ENCODE measurements at places on chromosomes 5 and 9.

DNA sequence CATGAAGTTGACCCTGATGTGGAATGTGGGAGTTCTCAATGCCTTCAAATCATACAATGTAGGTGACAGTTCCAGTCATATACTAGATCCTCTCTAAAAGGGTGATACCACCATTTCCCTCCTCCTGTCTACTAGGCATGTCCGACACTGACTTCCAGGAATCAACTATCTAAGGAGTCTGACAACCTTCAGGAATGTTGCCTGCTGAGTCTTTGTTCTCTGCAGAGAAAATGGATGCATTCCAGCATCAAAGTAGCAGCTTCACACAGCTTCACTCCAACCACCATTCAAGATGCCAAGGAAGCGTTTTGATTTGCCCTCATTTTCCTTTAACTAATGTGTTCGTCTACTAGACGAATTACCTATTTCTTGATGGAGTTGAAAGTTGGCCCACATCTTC is 530.2 kb downstream of the EBF1 start:
- DNase-seq: no peak

DNA sequence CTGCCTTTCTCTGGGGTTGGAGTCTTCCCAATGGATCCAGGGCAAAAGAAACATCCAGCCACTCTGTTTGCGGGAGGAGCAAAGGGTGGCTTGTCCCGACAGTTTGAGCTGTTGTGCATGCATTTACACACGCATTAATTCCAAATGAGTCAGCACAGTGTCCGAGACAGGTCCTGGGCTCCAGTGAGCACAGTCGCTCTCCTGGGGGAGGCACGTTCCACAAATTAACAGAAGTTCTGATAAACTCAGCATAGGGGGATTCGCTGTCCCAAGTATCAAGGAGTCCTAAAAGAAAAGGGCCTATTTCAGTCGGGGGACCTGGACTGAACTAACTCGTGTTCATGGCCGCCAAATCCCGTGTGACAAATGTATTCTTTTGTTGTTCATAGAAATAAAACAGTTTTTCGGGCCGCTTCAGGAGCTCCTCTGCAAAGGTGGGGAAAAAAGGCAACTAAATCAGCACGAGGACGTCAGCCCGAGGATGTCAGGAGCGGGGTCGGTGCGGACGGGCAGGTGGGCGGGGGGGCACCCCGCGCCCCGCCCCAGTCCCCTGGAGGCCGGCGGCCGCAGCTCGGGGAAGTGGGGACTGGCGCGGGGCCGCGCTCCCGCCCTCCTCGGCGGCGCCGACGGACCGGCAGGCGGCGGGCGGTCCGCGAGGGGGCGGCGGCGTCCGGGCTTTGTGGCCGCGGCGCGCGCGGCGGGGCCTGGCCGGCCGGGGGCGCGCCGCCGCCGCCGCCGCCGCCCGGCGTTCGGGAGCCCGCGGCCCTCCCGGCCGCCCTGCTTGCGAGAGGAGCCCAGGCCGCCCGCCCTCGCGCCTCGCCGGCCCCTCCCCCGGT is at the start of gene MSANTD3:
TSS of gene MSANTD3 (plus strand) at position 614 of the 836 bp plus-strand sequence. CDS start 14,796 bp downstream, outside the sequence.
- peak; percentile 76 for DNase-seq

DNA sequence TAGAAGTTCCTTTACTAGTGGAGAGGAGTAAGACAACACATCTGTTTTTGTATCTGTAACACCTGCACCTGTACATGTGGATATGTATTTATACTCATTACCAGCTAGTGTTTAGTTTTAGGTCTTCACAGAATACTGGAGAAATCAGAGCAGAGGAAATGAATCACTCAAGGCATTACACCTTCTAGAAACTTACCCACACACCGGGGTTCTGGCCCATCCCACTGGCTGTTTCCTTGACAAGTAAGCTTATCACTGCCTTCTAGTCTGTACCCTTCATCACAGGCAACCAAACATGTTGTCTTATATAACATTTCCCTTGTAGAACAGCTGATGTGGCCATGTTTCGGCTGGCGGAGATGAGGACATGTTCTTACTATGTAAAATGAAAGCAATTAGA is 76.7 kb downstream of the SVEP1 start:
- no peak for DNase-seq

DNA sequence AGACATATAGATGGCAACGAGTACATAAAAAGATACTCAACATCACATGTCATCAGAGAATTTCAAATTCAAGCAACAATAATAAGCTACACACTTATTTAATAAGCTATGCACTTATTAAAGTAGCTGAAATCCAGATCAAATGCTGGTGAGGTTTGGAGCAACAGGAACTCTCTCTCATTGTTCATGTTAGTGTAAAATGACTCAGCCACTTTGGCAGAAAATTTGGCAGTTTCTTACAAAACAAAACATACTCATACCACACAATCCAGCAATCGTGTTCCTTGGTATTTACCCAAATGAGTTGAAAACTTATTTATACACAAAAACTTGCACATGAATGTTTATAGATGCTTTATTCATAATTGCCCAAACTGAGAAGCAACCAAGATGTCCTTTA is 131.5 kb upstream of the NFIL3 start:
- no peak for DNase-seq

GRCh38 chr5:174418809-174419539 is 305.4 kb upstream of the MSX2 start:
- no peak for DNase-seq

- no peak for DNase-seq
Observed at GRCh38 chr9:126693428-126693944, 79.8 kb downstream of the LMX1B start.

- no peak for DNase-seq
Observed at GRCh38 chr5:1104327-1105006, 7.4 kb downstream of the SLC12A7 start.

DNA sequence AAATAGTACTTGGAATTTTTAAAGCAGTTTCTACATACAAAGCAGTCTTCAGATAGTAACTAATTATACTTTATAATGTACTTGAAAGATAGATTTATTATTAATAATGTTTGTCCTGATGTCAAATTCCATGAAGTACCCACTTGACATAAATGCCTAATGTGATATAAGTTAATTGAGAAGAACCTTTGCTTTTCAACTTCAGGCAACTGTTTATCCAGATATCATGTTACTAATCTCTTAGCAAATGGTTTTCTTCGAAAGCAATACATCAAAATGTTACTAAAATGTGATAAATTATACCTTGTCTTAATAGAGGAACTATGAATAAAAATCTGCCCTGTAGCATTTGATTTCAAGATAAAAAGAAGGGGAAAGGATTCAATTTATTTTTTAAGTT is 146.8 kb upstream of the FBXL17 start:
- no peak for DNase-seq

GRCh38 chr5:141517880-141518617 is 29.2 kb downstream of the PCDHGC5 start:
- DNase-seq: no peak

DNA sequence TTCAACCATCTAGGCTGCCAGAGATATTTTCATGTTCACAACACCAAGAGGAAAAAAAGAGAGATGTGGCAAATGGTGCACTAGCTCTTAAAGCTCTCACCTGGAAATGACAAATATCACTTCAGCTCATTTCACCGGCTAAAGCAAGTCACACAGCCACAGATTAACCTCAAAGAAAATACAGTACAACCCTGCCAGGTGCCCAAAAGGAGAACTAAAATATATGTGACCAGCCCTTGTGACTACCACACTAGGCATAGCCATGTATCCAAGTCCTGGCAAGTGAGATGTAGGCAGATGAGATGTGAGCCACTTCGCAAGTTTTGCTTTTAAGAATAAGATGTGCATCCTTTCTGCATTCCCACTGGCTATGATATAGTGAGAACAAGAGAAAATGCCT is 41.4 kb downstream of the AGTPBP1 start:
- no peak for DNase-seq

DNA sequence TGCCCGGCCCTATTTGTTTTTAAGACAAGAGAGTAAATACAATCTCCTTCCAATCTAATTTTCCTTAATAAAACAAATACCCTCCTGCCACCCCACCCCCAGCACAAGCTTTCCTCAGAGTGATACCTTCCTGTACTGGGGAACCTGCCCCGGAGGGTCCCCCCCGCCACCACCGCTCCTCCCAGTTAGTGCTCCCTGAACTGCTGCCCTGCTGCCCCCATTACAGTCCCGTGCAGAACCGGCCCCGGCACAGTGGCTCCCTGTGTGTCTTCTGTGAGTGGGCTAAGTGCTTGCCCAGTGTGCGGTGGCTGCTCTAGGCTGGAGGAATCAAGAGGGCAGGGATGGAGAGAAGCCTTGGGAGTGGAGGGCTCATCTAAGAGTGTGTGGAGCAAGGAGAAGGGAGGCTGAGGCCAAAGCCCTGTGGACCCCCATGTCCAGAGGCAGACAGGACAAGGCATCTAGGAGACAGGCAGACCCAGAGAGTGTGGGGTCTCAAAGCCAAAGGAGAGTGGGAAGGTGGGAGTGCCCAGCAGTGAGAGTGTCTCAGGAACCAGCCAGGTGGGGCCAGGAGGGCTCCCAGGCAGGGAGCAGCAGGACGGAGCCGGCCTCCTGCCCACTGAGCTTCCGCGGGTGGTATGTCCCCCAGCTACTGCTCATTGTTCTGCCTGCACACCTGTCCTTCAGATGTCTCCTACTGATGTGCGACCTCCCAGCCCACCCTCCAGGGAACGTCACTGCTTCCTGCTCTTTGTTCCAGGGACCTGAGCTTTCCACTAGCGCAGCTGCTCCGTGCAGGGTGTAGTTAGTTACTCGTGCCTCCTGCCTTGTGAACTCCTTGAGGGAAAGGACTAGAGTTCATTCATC is 129.0 kb downstream of the DAB2IP start:
- no peak for DNase-seq

- no peak for DNase-seq
Observed at GRCh38 chr9:136278221-136278620, 25.7 kb downstream of the CCDC187 start.

DNA sequence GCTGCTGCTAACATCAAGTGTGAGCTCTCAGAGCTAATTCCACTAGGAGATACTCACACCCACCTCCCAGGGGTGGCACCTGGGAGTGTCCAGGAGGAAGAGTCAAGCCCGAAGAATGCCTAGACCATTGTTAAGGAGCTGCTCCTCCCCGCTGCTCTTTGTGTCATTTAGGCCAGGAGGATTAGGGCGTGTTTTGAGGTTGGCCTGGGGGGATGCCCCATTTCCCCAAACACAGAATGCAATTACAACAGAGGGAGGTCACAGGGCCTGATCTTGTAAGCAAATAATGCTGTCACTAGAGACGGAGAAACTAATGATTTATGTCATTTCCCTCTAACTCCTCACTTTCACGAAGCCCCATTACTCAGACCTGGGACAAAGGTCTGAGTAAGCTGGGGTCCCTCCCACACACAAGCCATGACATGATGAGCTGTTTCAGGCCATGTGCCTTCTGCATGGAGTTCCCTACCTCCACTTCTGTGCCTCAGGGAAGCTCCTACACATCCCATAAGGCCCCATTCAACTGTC is 312.5 kb downstream of the ACTL7B start:
- DNase-seq: no peak

DNA sequence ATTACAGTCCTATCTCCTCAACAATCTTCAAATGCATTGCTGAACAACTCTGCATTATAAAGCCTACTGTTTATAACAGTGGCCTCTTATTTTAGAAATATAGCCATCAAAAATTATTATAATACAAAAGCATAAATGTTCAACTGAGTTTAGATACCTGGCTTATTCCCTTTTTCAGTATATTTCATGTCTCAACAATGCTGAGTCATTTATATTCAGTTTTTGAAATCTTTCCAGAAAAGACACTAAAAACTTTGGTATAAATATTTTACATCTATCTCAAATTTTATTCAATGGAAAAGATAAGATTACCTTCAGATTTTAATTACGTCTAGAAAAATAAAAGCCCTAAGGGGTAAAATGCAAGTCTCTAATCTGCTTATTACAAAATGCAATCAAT is 37.9 kb downstream of the LURAP1L start:
- DNase-seq: no peak

- no peak for DNase-seq
Observed at GRCh38 chr5:115936031-115936430, 26.2 kb upstream of the LVRN start.

- DNase-seq: no peak
Observed at GRCh38 chr5:61467766-61468482, 135.9 kb downstream of the ZSWIM6 start.

DNA sequence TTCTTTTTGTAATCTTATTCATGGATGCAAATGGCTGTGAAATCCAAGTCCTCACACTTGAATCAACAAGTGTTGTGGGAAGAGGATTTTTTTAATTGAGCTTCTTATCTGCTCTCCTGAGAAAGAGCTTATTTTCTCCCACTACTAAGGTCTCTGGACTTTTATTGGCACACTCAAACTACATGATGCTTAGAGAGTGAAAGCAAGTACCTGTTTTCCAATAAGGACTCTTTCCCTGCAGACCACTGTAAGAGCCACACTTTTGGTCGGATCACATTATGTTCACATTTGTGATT is 546.4 kb upstream of the ARRDC3 start:
- no peak for DNase-seq

GRCh38 chr9:130474106-130474505 is 29.3 kb downstream of the ASS1 start:
- DNase-seq: no peak

DNA sequence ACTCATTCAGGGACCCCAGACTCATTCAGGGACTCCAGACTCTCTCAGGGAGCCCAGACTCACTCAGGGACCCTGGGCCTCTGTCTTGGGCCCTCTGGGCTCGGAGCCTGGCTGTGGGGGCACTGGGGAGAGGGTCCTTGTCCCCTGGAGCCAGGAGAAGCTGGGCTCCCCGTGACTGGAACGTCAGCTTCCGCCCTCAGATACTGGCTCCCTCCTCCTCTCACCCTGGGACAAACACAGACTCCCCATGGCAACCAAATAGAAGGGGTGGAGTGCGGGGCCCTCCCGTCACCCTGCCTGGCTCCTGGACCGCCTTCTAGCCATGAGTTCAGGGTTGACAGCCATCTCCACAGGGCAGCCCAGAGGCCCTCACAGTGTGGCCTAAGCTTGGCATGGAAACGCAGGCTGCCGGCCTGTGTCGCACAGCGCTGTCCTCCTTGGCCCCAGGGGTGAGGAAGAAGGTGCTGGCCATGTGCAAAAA is 27.6 kb downstream of the ZDHHC11B start:
- DNase-seq: no peak

DNA sequence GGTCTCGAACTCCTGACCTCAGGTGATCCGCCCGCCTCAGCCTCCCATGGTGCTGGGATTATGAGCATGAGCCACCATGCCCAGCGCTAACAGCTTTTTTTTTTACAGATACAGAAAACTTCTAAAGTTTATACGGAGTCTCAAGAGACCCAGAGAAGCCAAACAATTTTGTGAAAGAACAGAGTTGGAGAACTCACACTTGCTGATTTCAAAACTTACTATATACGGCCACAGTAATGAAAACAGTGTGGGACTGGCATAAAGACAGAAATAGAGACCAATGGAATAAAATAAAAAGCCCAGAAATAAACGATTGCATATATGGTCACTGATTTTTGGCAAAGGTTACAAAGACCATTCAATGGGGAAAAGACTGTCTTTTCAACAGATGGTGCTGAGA is 85.6 kb upstream of the CACNA1B start:
- DNase-seq: no peak

GRCh38 chr5:73373814-73374510 is 74.6 kb downstream of the FOXD1 start:
- DNase-seq: no peak
